ENCODE measurements at places on chromosomes 7 and 10.

GRCh38 chr10:17663450-17663849 is 19.5 kb downstream of the STAM start:
- no peak for DNase-seq

DNA sequence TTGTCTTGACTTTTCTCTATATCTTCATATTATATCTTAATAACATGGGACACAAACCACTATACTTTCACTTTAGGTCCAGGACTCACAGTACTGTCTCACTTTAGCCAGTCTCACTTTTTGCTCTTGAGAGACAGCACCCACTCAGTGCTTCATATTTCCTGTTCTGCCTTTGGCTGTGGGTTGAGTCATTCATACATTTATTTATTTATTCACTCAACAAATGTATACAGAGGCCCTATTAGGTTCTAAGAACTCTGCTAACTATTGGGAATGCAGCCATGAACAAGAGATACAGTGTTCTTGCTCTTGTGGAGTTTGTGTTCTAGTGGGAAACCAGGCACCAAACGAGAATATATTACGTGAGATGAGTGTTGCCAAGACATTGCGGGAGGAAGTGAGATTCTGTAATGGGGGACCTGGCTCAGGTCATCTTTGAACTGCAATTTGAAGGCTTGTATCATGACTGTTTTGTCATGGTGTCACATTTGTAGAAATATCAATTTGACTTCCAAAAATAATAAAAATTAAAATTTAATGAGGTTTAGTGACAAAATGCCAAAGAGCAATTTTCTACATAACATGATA is 190.1 kb downstream of the SDHAF3 start:
- DNase-seq, result no peak

DNA sequence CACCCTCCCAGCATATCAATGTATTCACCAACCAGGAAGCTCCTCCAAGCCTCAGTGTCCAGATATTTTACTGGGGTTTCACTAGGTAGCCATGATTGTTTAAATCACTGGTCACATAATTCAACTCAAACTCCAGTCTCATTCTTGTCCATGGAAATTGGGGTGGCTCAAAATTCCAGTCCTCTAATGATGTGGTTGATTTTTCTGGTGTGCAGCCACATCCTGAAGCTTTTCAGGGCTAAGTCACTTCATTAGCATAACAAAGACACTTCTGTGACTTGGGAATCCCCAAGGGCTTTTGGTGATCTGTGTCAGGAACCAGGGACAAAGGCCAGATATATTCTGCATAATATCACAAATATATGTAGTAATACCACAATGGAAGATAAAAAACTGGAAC is 786.9 kb upstream of the IGFBP3 start:
- DNase-seq, result no peak

- peak; percentile 11 for DNase-seq
These were observed 256.7 kb upstream of the GNAI1 start for GRCh38 chr7:79877874-79878465.

GRCh38 chr10:64316416-64316815 is 795.2 kb downstream of the REEP3 start:
- DNase-seq, result no peak

GRCh38 chr10:14491811-14492210 is 161.1 kb upstream of the FRMD4A start:
- DNase-seq, result no peak

DNA sequence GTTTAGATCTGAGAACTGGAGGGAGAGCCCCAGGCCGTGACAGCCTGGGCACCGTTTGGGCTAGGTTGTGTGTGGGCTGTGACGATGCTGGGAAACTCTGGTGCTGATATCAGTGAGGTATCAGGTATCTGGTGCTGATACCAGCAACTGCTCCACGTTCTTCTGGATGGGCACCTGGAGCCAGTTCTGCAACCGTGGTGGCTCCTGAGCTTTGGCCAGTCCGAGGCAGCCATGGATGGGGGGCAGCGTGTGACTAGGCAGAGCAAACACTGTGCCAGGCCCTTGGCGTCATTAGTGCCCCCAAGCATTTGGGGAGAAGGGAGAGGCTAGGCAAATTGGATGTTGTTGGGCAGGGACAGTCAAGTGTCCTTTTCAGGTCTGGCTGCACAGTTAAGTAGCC is 57.9 kb downstream of the ZNF467 start:
- no peak for DNase-seq

DNA sequence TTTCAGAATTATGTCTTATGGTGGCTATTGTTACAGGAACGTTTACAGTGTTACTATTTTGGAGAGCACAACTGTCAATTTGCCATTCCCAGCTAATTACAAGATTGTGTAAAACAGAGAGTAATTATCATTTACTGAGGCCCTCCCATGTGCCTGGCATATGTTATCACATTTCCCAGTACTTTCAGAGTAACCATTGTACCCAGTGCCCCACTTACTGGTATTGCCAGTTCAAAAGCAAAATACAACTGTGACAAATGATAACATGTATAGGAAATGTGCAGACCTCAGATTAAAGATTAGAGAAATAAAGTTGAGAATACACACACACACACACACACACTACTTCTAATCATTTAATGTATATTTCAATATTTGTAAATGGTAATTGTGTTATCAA is 572.5 kb downstream of the POM121L12 start:
- no peak for DNase-seq

DNA sequence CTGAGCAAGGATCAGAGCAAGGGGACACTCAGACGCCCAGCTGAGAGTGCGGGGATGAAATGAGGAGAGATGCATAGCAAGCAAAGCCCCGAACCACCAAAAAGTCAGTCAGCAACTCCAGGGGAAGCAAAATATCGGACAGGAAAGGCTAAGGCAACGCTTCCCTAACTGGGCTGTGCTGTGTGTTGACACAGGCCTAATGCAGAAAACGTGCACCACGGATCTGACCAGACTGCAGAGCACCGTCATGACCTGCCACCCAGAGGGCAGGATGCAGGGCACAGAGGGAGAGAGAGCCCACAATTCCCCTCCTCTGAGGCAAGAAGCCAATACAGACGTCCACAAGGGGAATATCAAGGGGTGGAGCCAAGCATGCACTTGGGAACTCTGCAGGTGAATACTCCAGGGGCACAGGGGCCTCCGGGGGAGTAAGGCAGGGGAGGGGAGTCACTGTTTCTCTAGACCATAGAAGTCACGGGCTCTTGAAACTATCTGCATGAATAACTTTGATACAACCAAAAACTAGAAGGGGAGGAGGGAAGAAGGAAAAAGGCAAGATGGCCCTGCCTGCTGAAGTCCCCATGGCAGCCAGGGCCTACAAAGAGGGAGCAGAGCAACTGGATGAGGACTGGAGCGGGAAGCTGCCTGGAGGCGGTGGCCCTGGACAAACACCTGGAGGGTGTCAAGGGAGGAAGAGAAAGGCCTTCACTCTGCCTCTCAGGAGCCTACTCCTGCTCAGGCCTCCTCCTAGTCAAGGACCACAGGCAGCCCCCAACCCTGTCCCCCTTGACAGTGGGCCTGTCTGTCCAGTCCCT is 26.2 kb downstream of the GRID1 start:
- no peak for DNase-seq

- no peak for DNase-seq
These were observed 17.0 kb downstream of the TRPV5 start for GRCh38 chr7:142916508-142916907.

GRCh38 chr10:62136931-62137330 is 131.7 kb downstream of the RTKN2 start:
- no peak for DNase-seq

DNA sequence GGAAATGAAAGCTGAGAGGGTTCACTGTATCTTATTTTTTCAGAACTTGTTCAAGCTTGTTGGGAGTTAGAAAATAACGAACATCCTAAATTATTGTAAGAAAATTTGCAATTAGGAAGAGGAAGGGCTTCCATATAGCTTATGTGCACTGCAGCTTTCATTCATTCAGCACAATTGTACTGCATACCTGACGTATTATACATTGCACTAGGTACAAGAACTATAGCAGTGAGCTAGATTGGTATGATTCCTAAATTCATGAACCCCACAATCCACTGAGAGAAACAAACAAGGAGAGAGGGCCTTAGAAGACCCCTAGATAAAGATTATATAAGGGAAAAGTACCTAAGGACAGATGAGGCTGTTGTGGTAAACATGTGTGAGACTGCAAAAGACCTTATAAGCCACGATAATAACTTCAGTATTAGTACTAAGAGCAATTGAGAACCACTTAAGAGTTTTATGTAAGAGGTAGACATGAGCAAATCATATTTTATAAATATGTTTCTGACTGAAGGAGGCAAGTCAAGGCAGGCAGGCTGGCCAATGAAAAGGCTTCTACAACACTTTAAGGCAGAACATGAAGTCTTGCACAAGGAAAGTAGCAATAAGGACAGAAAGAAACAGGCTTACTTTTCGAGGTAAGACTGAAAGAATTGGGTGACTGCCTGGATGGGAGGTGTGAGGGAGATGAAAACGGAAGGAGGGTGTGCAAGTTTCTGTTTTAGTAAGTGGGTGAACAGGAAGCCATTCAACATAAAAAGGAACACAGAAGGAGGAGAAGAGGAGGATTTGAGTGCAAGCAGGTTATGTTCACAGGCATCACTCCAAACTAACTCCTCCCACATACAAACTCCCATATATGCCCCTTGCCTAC is 77.9 kb upstream of the LRRN3 start:
- no peak for DNase-seq

GRCh38 chr7:99806839-99807478 is 20.9 kb upstream of the CYP3A43 start:
- DNase-seq, result no peak

- no peak for DNase-seq
These were observed 26.4 kb downstream of the SLC16A9 start for GRCh38 chr10:59682986-59683937.

DNA sequence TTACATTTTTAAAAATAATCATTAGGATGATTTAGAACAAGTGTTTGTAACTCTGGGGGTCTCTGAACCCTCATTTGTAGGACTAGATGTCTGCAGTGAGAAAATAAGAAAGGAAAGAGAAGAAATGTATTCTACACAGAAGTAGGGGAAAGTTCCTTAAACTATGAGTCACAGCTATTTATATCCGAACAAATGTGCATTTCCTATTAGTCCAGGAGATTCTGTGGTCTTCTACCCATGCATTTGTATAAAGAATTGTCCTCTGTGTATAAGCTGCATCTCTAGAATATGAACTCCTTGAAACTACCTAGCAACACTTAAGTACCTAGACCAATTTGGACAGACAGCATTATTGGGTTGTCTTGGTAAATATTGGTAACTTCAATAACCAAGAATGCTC is 15.9 kb upstream of the CD36 start:
- no peak for DNase-seq

DNA sequence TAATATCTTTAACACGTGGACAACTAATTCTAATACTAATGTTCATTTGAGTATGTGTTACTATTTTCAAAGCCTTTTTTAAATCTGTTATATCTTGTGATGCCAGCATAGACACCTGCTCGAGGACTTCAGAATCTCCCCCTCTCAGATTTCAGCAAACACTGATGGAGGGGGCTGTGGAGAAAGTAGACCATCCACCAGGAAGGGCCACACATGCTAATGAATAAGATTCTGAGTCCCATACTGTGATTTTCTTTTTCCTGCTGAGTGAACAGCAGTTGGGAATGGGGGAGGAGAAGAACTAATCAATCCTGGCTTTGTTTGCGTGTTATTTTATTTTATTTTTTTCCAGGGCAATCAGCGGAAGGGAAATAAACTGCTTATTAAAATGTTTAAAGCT is 157.9 kb upstream of the CSTF2T start:
- DNase-seq, result no peak

GRCh38 chr7:110609336-110609735 is 481.6 kb upstream of the LRRN3 start:
- DNase-seq, result no peak

- no peak for DNase-seq
These were observed 84.0 kb upstream of the FAM3C start for GRCh38 chr7:121480058-121480457.

- DNase-seq, result no peak
These were observed 87.3 kb upstream of the STEAP1B start for GRCh38 chr7:22587322-22587721.

GRCh38 chr7:91465595-91466061 is 201.4 kb downstream of the FZD1 start:
- DNase-seq, result no peak

DNA sequence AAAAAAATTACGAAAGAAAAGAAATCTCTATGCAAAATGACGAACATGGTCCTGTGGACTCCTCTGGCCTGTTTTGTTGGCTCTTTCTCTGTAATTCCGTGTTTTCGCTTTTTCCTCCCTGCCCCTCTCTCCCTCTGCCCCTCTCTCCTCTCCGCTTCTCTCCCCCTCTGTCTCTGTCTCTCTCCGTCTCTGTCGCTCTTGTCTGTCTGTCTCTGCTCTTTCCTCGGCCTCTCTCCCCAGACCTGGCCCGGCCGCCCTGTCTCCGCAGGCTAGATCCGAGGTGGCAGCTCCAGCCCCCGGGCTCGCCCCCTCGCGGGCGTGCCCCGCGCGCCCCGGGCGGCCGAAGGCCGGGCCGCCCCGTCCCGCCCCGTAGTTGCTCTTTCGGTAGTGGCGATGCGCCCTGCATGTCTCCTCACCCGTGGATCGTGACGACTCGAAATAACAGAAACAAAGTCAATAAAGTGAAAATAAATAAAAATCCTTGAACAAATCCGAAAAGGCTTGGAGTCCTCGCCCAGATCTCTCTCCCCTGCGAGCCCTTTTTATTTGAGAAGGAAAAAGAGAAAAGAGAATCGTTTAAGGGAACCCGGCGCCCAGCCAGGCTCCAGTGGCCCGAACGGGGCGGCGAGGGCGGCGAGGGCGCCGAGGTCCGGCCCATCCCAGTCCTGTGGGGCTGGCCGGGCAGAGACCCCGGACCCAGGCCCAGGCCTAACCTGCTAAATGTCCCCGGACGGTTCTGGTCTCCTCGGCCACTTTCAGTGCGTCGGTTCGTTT is 83.5 kb upstream of the SLF2 start:
- DNase-seq, result no peak

DNA sequence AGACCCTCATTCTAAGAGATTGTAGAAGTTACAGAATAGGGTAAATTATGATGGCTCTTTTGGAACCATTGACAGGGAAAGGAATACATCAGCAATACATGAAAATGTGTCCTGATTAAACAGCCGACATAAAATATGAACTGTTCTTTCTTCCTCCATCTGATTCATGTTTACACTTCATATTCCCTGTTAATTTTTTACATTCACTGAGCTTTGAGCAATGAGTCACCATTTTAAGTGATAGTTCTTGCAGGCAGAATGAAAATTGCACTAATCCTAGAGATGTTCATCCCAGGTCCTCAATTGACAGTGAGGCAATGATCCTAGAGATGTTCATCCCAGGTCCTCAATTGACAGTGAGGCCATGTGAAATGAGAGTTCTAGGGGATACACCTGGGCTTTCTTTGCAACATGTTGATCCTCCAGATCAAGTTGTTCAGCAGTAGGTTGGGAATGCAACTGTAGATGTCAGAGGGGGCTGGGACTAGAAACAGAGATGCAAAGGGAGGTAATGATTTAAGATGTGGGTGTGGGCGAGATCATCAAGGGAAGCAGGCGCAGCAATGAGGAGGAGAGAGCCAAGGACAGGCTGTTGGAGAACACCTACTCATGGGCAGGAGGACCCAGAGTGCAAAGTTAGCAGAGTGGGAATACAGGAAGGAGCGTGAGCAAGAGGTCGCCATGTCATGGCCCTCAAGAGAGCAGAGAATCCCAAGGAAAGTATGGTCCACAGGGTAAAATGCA is 138.7 kb downstream of the ZNF365 start:
- DNase-seq, result no peak

All from NCI-H2171 (cell line).